ENCODE measurements at places on chromosomes 4 and X.

DNA sequence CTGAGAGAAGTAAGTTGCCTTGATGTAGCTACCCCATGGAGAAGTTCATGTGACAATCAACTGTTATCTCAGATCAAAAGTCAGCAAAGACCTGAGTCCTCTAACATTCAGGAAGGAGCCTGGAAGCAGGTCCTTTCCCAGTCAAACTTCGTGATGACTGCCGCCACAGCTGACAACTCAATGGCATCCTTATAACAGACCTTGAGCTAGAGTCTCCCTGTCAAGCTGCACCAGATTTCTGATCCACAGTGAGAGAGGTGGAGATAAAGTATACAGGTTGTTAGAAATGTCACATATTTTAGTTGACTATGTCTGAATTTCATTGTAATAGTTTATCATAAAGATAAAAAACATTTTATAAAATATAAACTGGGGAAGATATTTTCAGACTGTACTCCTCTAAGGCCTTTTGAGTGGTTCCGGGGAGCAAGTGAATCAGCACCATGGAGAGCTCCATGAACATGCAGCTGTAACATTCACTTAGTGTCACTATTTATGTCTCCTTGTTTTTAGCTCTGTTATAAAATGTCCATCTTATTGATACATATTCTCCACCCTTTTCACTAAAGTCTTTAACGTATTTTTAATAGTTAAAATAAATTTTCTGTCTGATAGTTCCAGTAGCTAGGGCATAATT is 1653.5 kb upstream of the AGA start:
- no peak for DNase-seq

DNA sequence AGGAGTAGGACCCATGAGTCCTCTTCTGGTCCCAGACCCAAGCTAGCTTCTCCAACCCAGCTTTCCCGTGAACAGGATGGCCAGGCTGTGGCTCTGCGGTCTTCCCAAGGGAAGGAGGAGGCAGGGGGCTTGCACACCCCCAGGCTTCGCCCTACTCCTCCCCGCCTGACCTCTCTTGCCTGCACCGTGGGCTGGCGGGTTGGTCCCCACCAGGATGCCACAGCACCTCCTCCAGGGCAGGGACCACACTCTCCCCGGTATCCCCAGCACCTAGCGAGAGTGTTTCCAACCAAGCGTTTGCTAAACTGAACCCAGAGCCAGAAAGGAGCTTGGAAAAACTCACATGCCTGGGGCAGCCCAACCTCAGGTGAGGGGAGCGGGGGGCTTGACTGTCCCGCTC is 9.0 kb upstream of the S100P start:
- DNase-seq, result no peak

DNA sequence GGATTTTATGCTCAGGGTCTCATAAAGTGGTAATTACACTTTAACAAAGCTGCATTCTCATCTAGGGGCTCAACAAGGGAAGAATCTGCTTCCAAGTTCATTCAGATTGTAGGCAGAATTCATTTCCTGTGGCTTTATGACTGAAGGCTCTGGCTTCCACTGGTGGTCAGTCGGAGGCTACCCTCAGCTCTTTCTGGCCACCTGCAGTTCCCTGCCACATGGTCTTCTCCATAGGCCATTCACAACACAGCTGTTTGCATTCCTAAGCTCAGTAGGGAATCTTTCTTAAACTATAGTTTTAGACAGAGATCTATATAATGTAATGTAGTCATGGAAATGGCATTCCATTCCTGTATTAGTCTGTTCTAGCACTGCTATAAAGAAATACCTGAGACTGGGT is 973.0 kb upstream of the SLIT2 start:
- DNase-seq, result no peak

DNA sequence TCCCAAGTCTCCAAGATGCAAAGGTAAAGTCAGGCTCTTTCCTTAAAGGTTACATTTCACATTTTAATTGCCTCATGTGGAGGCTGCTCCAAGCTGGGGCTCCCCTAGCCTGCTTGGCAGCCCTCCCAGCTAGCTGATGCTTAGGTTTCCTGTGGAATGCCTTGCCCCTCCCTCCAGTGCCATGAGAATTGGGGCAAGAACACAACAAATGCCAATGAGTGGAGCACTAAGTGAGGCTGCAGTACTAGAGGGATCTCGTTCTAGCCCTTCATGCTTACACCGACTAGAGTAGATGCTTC is 597.7 kb downstream of the MID1IP1 start:
- DNase-seq, result no peak

- no peak for DNase-seq
These were observed 524.0 kb downstream of the DMD start for GRCh38 chrX:32687379-32687778.

DNA sequence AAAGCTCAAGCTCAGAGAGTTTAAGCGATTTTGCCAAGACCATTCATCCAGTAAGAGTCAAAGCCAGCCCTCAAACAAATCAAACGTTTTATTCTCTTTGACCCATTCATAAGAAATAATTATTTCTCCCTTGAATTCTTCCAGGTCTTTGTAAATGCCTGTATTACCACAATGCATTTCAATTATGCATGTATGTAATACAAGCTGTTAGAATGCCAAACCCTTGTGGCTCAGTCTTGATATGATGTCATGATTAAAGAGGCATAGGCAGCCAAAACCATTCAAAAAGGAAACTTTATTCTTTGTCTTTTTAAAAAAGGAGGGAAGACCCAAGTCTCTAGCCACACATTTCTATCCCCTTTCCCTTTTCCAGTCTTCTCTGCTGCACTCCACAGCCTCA is 56.5 kb upstream of the PGM2 start:
- DNase-seq, result no peak

- DNase-seq, result no peak
These were observed 190.6 kb downstream of the ACTRT1 start for GRCh38 chrX:127861611-127862010.

- DNase-seq, result no peak
These were observed 1432.6 kb upstream of the TENM3 start for GRCh38 chr4:180810581-180810980.

DNA sequence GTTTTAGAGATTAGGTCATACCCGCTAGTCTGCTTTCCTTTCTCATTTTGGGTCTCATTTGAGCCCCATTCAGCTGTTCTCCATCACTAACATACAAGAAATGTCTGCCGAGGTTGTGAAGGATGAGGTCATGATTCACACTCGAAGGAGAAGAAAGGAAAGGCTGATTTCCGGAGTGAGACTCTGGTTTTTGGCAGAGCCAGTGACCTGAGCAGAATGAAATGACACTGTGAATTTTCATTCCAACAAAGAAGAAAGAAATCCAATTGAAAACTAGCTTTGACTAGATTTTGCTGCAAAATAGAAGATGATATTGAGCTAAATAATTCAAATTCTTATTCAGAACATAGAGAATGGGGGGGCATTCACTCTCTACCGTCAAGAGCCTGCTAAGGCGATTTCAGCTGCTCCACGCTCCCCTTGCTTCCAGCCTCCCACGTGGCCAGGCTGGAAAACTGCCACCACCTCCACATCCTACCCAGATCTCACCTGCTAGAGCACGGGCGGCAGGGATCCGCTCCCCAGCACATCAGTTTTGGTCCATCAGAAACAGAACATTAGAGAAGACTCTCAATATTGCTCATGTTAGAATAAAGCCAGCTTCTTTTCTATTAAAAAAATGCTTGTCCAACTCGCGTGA is 39.0 kb downstream of the F11 start:
- DNase-seq, result no peak

DNA sequence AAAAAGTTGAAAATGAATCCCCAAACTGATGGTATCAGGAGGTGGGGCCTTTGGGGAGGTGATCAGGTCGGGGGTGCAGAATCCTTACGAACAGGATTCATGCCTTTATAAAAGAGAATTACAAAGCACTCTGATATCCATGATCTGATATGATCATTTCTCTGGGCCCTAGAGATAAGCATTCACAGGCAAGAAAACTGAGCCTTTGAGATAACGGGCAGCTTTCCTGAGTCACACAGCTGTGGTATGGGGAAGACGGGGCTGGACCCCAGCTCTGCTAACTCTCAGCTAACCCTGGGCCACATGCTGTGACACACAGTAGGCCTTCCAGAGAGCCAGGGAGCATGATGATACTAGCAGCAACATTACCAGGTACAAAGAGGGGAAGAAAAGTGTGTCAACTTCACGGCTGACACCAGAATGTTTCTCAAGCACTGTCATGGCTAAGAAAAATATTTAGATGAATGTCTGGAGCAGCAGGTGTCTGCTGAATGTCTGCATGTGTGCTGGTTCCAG is 85.1 kb downstream of the SLC2A9 start:
- no peak for DNase-seq

DNA sequence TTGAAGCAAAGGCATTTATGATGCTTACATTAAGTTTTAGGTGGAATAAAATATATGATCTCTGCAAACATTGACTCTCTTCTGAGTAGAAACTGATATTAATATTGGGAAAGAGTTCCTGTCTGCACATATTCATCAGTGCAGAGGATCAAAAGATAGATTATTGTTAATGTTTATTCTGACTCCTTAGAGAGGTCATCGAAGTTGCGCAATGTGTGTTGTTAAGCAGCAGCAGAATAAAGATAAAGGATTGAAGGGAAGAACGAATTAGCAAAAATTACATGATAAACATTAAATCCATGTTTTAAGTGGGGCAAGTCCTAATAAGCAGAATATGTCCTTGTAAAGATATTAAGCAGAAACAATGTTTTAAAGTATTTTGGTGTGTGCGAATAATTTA is 72.6 kb upstream of the MBNL3 start:
- no peak for DNase-seq

- no peak for DNase-seq
These were observed 19.6 kb upstream of the SOWAHD start for GRCh38 chrX:119738742-119739141.

DNA sequence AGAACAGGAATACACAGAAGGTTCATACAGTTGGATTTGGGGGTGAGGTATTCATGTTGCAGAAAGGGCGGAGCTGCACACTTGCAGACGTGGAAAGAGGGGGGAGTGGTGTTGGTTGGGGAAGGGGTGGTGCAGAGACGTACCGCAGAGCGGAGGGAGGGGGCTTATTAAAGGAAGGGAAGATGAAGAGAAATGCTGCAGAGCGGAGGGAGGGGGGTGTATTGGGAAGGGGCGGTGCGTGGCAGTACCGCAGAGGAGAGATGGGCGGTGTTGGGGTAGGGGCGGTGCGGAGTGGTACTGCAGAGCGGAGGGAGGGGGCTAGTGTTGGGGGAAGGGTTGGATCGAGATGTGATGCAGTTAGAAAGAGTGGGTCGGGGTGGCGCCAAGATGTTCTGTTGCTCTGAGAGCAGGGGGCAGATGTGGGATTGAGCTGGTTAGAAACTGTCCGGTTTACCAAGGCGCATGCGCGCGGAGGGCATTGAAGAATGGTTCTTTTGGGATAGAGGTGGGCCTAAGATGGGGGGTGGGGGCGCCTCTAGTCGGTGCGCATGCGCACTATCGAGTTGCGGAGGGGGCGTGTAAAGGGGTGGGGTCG is 900 bp downstream of the TRO start:
- DNase-seq, result peak; percentile 14

- DNase-seq, result no peak
These were observed 45.2 kb downstream of the ADD1 start for GRCh38 chr4:2888886-2889285.

- no peak for DNase-seq
These were observed 263.7 kb upstream of the ETNPPL start for GRCh38 chr4:109026588-109026987.

DNA sequence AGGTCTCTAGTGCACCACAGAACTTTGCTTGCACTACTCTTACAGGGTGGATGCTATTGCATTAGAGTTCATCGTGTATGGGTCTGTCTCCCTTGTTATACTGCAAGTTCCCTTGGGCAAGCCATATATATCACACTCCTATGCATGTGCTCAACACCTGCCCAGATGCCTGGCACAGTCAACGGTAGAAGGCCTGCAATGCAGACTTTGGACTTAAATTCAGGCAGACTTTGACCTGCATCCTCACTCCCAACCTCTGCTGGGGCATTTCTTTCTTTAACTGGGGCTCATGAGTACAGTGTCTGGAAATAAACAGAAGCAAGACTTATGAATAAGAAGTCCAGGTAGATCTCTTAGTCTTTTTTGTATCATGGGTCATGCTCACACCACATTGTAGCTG is 148.2 kb downstream of the LDB2 start:
- DNase-seq, result no peak

- no peak for DNase-seq
These were observed 1.7 kb downstream of the NSD2 start for GRCh38 chr4:1872870-1873269.

- DNase-seq, result no peak
These were observed 383.3 kb downstream of the BCOR start for GRCh38 chrX:39714471-39714870.

GRCh38 chr4:3830774-3831528 is 64.8 kb downstream of the ADRA2C start:
- DNase-seq, result no peak

DNA sequence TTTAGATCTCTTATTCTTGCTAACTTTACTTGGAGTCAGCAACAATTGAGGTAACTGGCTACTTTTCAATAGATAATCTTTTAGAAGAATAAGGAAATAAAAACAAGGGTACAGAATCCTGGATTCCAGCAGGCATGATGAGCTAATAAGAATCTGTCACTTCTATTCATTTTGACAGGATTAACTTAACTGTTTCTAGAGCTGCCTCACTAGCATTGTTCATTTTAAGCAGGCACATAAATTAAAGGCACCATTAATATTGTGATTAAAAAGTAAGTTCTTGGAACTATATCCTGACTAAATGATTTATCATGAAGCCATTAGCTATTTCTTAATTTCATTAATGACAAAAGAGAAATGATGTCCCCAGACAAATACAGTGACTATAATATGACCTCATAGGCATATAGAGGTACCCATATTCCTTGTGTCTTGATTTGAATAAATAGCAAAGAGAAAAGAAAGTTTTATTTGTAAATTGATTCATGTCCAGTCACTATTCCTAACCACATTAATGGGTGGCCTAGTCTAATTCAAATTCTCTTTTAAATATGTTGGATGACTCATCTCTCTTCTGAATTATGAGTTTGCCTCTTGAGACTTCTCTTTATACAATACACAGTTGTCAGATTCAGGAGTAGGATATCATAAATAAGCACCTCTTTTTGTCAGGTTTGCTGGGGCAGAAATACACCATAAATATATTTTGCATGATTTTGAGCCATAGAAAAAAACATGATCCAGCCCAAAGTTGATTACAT is 343.0 kb downstream of the SLITRK2 start:
- DNase-seq, result no peak

DNA sequence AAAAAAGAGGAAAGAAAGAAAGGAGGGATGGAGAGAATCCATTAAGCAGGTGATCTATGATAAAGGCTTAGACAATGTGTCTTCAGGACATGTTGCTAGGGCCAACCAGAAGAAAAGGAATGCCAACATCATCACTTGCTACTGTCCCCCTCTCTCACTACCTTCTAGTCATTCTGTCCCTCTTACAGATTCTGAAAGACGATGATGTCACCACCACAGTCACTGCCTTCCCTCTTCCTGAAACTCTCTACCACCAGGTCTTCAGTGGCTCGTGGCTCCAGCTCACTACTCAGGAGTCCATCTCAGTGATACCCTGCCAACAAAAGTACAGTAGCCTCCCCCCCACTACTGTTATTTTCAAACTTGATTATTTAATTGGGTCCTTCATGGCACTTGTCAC is 64.0 kb downstream of the KCNIP4 start:
- no peak for DNase-seq

Measured in activated CD8-positive, alpha-beta memory T cell treated with anti-CD3 and anti-CD28 coated beads for 4 hours (primary cell).